Gastrocnemius medialis (tissue), 4 donors: ENCODE measurements at places on chromosomes 4 and X. TPM values are rescaled to one million over a fixed set of nuclear protein-coding genes. Genes with fewer than 3 reads are reported as not detected.

Gene GAB1
- total RNA-seq: 11.4 TPM

Gene EDA
- 3.3 TPM for total RNA-seq

Gene WNK3
- total RNA-seq: 0.07 TPM

Gene HMGN5
- total RNA-seq: 1.1 TPM

Gene PDE6B
- total RNA-seq: not detected

Gene RAB33A
- not detected for total RNA-seq

Gene SMIM31
- not detected for total RNA-seq

Gene ARX
- 5.1 TPM for total RNA-seq

Gene ETDB
- not detected for total RNA-seq
